ENCODE measurements at places on chromosomes 5 and 9. TPM values are rescaled to one million over a fixed set of nuclear protein-coding genes. Genes with fewer than 3 reads are reported as not detected.

GRCh38 chr5:543755-544674 is 19.8 kb upstream of the SLC9A3 start:
- no peaks in the 10 kb centered on the region for H3K4me1 ChIP-seq
- no peak for DNase-seq
- H3K36me3 ChIP-seq, result no peaks in the 10 kb centered on the region
- no peak overlapping the region for H3K4me3 ChIP-seq

DNA sequence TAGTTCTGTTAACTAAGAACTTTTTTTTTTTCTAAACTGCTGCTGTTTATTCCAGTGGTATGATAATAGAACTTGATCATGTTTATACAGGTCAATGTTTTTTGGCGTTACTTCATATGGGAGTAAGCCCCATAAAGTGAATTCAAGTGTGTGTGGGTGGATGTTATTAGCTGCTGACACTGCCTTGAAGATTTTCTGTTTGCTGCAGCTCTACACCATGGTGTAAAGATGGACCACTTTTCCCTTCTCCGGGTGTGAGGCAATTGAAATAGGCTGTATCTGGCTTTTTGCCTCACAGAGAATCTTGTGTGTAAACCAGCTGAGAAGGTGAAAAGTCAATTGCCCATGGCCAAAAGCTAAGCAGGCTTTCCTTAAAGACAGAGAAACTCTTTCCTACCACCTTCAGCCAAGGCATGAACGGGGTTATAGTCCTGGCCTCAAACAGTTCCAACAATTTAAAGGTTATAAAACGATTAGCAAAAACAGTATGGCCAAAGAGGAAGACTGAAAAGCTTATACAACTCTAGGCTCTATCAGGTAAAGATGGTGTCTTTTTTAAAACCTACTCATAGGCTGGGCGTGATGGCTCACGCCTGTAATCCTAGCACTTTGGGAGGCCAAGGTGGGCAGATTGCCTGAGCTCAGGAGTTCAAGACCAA is 33.9 kb upstream of the ABCA1 start:
- no peak for DNase-seq
- H3K27ac ChIP-seq, result no peak overlapping the region
- no peaks in the 10 kb centered on the region for H3K36me3 ChIP-seq
- H3K4me1 ChIP-seq, result no peaks in the 10 kb centered on the region

The FBN2 gene
- total RNA-seq, result 1.0 TPM

DNA sequence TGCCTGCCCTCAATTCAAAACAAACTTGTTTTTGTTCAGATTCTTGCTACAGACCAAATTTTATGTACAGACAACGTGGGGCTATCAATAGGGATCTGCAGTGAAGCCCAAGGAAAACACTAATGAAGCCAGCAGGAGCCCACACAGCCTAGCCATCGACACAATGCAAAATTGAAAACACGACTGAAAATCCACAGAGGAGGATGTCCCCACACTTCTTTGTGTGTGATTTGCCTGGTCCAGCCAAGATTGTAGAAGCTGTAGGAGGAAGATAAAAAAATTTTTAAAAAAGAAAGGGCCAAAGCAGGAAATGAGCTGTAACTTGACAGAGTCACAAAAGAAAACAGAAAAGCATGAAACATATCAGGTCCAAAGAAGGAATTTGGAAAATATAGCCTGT is 34.8 kb downstream of the HTR4 start:
- no peaks in the 10 kb centered on the region for H3K36me3 ChIP-seq
- no peak overlapping the region for H3K4me3 ChIP-seq
- H3K27ac ChIP-seq, result no peak overlapping the region
- no peaks in the 10 kb centered on the region for H3K4me1 ChIP-seq

The SPATA31D4 gene
- not detected for total RNA-seq

- H3K27me3 ChIP-seq, result no peaks in the 10 kb centered on the region
- DNase-seq, result no peak
Observed at GRCh38 chr9:6535594-6535993, 109.9 kb downstream of the GLDC start.

GRCh38 chr9:127255692-127256091 is 8.9 kb upstream of the GARNL3 start:
- H3K27ac ChIP-seq, result no peak overlapping the region
- no peaks in the 10 kb centered on the region for H3K36me3 ChIP-seq
- no peak overlapping the region for H3K4me3 ChIP-seq
- H3K27me3 ChIP-seq, result no peaks in the 10 kb centered on the region
- DNase-seq, result no peak
- H3K4me1 ChIP-seq, result no peaks in the 10 kb centered on the region

The FOXD4L6 gene
- not detected for total RNA-seq

- no peaks in the 10 kb centered on the region for H3K4me1 ChIP-seq
- H3K27ac ChIP-seq, result no peak overlapping the region
- H3K36me3 ChIP-seq, result no peaks in the 10 kb centered on the region
- no peaks in the 10 kb centered on the region for H3K27me3 ChIP-seq
- DNase-seq, result no peak
- no peak overlapping the region for H3K4me3 ChIP-seq
Observed at GRCh38 chr5:94903726-94904125, 285.3 kb downstream of the SLF1 start.

DNA sequence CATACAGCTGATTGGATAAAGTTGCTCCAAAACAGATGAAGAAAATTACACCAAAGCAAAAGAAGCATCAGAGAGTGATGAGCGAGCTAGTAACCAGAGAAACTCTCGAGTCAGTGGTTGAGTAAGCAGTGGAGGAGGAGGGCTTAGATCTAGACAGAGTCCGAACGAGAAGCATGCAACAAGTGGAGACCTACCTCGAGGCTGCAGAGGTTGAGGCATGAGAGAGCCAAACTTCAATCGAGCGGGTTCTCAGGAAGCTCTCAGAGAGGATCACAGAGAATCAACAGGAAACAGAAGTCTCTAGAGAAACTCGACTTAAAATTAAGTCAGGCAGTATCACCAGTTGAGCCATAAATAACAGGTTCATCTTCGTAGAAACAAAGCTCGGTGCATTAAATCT is 6.1 kb downstream of the RUSC2 start:
- H3K4me1 ChIP-seq, result no peaks in the 10 kb centered on the region
- H3K4me3 ChIP-seq, result no peak overlapping the region
- no peaks in the 10 kb centered on the region for H3K36me3 ChIP-seq
- H3K27ac ChIP-seq, result no peak overlapping the region

DNA sequence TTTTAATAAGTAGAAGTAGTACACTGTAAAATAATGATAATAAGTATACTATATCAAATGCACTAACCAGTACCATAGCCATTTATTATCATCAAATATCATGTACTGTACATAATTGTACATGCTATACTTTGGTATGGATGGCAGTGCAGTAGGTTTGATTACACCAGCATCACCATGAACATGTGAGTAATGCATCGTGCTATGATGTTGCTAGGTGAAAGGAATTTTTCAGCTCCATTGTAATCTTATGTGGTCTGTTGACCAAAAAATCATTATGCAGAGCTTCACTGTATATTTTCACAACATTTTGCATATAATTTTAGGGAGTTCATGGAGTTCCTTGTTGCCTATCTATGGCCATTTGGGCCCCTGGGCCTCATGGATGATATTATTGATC is 72.2 kb upstream of the HMHB1 start:
- no peaks in the 10 kb centered on the region for H3K4me1 ChIP-seq
- no peak overlapping the region for H3K4me3 ChIP-seq
- H3K36me3 ChIP-seq, result no peaks in the 10 kb centered on the region
- no peak overlapping the region for H3K27ac ChIP-seq

- no peaks in the 10 kb centered on the region for H3K36me3 ChIP-seq
- H3K4me1 ChIP-seq, result no peaks in the 10 kb centered on the region
- peak; percentile 39 for DNase-seq
Observed at GRCh38 chr5:99945478-99946442, 589.4 kb upstream of the FAM174A start.

The POLR1E gene
- 17.2 TPM for total RNA-seq

The TRMT10B gene
- 12.4 TPM for total RNA-seq

- H3K36me3 ChIP-seq, result no peaks in the 10 kb centered on the region
- H3K4me3 ChIP-seq, result no peak overlapping the region
- DNase-seq, result no peak
- H3K27ac ChIP-seq, result no peak overlapping the region
- no peaks in the 10 kb centered on the region for H3K4me1 ChIP-seq
Observed at GRCh38 chr5:19301271-19301670, 686.7 kb downstream of the CDH18 start.

The ARSI gene
- 0.57 TPM for total RNA-seq

DNA sequence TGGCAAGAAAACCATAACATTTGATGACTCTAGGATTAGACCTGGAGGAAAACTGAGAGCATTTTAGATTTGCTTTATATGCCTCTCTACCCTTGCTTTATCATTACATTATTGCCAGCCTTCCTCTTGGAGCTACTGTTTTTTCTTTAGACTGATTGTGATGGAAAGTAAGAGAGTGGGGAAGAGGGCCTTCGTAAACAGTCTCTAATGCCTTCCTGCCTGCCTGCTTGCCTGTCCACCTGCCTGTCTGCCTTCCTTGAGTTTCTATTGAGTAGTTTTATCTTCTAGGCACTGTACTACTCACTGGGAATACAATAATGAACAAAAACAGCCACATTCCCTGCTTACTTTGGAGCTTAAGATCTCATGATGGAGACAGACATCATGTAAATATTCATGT is 189.3 kb downstream of the TRPM3 start:
- H3K36me3 ChIP-seq, result no peaks in the 10 kb centered on the region
- no peaks in the 10 kb centered on the region for H3K4me1 ChIP-seq
- no peaks in the 10 kb centered on the region for H3K27me3 ChIP-seq
- no peak overlapping the region for H3K27ac ChIP-seq
- H3K4me3 ChIP-seq, result no peak overlapping the region

The BAAT gene
- total RNA-seq, result 0.09 TPM

Data from kidney (tissue), 22 donors.